ENCODE measurements at places on chromosomes 12 and 14.
A peak's percentile ranks its signal among the peaks of the same experiment; 100 is the strongest.

GRCh38 chr12:76713130-76713529, 50.8 kb upstream of the ZDHHC17 start:
- DNase-seq = no peak

DNA sequence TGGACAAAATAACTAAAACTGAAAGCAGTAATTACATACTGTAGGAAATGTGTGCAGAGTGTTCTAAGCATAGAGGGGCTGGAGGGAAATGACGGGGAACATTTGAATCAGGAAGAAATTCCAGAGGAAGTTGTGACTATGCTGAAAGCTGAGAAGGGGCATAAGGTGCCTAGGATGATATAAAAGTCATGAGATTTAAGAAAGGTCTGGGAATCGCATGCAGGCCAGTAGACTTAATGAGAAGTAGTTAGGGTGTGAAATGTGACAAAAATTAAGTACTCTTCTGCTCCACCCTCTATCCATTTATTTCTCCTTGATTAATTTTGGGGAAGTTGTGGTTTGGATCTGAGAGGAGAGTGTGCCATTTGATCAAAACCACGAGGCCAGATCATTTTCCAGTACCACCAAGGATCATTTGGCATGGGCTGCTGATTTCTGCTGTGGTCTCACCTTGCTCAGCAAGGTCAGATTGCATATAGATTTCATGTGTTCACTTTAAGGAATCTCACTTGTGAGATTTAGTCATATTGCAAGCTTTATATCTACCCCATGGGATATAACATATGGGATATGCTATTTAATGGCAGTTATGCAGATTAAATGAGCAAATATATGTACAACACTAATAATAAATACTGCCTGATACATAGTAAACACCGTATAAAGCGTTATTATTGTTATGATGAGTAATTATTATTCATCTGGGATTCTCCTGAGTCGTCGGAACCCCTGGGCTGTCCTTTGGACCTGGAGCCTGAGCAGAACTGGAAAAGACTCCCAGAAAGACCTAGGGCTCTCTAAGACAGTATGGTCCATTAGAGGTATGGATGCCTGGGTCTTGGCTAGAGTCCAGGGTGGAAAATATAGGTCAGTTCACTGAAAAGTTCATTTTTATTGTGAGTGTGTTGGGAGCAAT, 72.3 kb downstream of the SRGAP1 start:
- no peak for DNase-seq

DNA sequence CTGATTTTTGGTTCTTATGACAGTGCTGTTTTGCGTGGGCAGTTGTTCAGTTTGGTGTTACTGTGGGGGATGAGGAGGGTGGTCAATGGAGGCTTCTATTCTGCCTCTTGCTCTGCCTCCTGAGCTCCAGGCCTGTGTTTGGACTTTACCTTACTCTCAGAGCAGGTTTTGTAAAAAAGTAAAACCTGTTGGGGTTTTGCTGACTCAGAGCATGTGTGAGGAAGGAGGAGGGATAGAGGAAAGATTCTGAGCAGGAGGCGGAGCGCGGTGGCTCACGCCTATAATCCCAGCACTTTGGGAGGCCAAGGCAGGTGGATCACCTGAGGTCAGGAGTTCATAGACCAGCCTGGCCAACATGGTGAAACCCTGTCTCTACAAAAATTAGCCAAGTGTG, 6.7 kb downstream of the A2ML1 start:
- no peak for DNase-seq

DNA sequence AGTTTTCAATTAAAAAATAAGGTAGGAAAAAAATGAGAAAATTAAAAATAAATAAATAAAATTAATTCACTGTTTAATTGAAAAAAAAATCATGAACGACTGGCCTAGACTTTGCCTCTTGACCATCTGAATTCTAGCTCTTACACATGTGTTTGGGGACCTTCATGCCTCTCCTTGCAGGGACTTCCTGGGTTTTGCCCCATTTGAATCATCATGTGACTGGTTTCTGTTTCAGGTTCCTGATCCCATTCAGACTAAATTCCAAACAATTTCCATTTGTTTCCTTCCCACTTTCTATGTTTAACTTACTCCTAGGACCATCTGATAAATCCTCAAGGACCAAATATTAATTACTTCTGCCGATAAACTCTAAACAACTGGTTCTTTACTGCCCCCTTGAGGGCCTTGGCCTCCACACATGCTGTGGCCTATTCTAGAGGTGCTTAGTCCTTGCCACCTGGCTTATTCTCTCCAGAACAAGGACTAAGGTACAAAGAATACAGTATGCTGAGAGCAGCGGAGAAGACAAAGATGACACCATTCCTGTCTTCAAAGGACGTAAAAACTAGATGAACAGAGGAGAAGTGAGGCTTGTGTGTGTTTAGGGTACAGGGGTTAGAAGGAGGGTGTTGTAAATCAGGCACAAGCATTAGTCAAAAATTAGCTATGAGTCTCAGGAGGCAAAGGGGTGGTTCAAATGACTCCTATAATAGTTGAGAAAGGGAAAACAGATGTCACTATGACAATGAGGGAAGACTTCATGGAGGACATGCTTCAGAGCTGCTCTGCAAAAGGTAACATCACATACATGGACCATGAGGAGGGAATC, 125.8 kb upstream of the AVPR1A start:
- no peak for DNase-seq

GRCh38 chr12:92551853-92552397, 150.9 kb upstream of the PLEKHG7 start:
- DNase-seq = peak; percentile 28

DNA sequence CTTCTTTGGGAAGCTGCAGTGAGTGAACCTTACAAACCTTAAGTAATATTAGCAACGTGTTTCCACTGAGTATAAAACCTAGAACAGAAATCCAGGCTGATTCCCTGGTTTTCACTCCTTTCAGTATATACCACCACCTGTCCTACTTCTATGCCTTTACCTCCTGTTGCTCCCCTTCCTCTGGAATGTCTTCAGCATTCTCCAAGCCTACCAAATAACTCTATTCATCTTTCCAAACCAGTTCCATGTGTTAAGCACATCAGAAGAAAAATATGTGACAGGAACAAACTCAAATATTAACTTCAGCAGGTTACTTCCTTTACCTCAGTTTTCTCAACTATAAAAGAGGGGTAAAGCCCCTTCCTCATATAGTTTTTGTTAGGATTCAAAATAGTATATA, 39.8 kb downstream of the LIMA1 start:
- DNase-seq = no peak

DNA sequence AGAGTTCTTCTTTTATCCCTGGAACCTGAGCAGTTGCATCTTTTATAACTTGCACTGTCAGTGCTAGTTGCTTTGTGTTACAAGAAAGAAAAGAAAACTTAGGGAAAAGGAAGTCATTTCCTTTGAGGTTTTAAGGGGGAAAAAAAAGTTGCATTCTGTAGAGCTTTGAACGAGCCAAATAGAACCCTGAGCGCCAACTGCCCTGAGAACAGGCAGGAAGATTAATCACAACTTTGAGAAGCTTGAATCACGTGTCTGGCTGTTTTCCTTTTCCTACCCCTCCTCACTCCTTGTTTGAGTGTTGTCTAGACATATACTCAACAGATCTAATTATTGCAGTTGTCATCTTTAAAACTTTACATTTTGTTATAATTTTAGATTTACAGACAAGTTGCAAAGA, 12.5 kb downstream of the PCNX1 start:
- no peak for DNase-seq

DNA sequence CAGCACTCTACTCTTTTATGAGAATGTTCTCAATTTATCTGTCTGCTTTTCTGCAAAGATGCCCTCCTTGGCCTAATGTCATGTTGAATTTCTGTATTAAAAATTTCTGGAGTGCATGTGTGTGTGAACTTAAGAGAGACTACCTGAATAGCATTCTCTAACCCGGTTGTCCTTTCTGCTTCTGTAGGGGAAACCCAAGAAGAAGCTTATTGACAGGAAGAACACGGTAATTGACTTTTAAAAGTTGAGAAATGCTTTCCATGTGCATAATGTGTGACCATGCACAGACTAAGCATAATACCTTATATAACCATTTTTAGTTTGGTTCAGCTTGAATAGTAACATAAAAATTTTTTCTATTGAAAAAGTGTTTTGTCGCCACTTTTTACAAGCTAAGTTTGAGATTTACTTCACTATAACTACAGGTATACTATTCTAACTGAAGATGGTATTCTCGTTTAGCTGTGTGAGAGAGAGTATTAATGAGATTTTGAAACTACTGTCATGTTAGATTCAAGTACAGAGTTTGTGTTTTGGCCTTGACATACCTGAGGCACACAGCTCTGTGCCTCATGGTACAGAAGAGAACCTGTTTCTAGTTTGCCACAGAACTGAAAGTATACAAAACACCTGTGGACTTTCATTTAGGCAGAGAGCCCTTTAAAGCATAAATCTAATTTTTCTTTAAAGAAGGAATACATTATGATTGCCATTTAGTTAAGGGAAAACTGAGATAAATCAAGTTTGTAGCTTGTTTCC, 96.8 kb downstream of the TTLL5 start:
- no peak for DNase-seq

DNA sequence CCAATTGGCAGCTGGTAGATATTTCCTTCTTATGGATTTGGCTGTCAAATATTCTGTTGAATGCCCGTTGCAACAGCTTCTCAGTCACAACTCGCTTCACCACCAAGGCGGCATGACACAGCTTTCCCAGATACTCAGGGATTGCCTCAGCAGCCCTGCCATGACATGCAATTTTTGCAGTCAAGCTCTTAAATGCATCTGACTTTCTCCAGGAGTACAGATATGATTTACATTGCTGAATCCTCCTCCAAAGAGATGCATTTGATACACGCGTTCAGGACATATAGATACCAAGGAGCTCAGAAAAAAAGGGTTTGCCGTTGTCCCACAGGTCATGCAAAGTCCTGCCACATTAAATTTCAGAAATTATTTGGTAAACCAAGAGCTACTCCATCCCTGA, 6.5 kb downstream of the KRT5 start:
- DNase-seq = no peak

- no peak for DNase-seq
These were observed 20.0 kb upstream of the CLEC2D start for GRCh38 chr12:9649532-9649940.

GRCh38 chr14:106069804-106070625, 543.6 kb downstream of the TMEM121 start:
- DNase-seq = no peak

DNA sequence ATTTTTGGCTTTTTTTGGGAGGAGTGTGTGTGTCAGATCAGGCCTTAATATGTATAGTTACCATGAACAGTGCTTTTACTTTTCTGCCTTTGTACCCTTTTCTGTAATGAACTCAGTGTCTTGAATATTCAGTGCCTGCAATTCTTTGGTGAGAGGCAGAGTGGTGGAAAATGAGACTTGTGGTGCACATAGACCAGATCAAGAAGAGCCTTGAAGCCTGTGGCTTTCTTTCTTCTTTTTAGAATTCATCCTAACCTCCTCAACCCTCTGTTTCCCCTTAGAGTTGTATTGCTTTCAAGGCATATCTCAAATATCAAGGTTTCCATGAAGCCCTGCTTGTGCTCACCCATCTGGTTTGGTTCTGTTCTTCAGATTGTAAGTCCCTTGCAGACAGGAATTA, 2.6 kb downstream of the YLPM1 start:
- no peak for DNase-seq

DNA sequence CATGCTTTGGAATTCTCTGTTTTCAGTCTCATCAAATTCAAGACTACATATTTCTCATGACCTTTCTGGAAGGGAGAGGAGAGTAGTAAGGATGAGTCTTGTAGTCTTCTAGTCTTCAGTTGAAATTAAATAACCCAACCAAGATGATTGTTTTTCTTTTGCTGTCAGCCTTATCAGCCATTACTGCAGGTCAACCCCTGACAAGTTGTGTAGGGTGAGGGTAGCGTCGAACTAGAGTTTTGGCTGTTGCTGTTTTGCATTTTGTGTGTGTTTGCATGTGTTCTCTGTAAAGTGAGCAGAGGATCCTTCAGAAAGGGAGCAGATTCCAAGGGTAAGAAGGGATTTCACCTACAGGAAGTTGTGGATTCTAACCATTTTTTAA, 28.4 kb downstream of the DIP2B start:
- no peak for DNase-seq

- no peak for DNase-seq
These were observed 48.0 kb downstream of the DRAM1 start for GRCh38 chr12:101925361-101925760.

- no peak for DNase-seq
These were observed 312.9 kb downstream of the MED13L start for GRCh38 chr12:115964626-115965025.

GRCh38 chr12:503111-503761, 43.5 kb downstream of the B4GALNT3 start:
- no peak for DNase-seq

DNA sequence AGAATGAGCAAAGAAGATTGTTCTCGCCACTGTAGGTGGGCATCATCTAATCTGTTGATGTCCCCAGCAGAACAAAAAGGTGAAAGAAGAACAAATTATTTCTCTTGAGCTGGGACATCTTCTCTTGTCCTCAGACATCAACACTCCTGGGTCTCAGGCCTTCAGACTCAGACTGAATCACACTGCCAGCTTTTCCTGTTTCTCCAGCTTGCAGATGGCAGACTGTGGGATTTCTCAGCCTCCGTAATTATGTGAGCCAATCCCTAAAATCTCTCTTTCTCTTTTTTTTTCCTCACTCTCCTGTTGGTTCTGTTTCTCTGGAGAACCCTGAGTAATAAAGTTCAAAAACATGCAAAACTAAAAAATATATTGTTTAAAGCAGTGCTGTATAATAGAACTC, 3.7 kb upstream of the TMPRSS12 start:
- no peak for DNase-seq

DNA sequence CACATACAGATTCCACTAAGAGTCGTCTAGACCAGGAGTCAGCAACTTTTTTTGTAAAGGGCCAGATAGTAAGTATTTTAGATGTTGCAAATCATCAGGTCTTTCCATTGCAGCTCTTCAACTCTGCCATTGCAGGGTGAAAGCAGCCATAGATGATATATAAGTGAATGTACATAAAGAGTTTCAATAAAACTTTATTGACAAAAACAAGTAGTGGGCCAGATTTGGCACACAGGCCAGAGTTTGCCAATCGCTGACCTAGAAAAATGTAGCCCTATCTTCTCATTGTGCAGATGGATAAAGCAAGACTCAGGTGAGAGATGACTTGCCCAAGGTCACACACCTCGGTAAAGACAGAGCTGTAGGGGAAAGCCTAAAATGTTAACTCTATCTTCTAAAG, 474.7 kb downstream of the MED13L start:
- no peak for DNase-seq

DNA sequence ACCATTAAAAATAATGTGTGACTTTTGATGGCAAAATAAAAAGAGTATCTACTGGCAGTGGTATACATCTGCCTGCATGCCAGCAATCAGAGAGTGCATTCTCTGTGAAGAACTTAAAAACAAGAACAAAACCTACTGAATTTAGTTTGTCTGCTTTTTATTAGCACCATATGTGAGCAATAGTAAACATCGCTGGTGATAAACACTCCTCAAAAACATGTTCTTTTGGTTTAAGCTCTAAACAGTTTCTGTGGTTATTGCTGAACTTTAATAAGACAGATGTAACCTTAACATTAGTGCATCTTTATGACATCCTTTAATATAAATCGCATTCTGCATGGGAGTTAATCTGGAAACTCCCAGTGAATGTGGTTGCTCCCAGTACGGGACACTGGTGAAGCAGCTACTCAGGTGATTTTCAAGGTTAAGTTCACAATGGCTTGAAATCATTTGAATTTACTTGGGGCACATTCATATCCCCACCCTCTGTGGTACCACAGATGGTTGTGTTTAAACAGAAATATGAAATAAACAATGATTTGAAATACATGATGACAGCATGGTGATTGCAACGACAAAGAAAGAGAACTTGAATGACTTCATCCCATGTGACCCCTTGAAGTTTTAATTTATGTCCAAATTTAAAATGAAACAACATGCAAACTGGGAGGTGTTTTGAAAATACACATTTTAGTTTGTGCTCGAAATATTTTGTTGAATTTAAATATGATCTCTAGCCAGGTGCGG, 285.9 kb downstream of the FOXN3 start:
- no peak for DNase-seq

All from stimulated activated CD8-positive, alpha-beta memory T cell treated with anti-CD3 and anti-CD28 coated beads, Interleukin-4, amount 100 ng/mL, for 24 hours (primary cell).